CD14-positive monocyte (primary cell): ENCODE measurements at places on chromosomes 3 and 15.

GRCh38 chr15:82398785-82399184, 30.8 kb upstream of the GOLGA6L9 start:
- H3K4me1 ChIP-seq: no peaks in the 10 kb centered on the region
- H3K27me3 ChIP-seq: no peaks in the 10 kb centered on the region
- H3K36me3 ChIP-seq: no peaks in the 10 kb centered on the region
- H3K27ac ChIP-seq: no peak overlapping the region
- no peak for DNase-seq

DNA sequence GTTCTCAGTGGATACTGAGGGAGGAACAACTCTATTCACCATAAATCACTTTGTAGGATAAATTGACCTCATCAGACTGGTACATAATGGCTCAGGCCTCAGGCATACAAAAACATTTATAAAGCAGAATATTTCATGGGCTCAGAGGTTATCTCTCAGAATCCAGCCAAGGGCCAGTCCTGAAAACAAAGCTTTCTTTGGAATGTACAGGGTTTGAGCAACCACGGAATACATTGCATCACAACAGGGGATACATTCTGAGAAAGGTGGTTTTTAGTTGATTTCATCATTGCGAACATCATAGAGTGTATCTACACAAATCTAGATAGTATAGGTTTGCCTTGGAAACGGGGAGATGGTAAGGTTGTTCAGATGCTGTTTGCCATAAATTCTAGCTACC, 33.4 kb upstream of the CTDSPL2 start:
- H3K36me3 ChIP-seq: peaks cover 4% of the 10 kb centered on the region
- H3K27ac ChIP-seq: no peak overlapping the region
- no peaks in the 10 kb centered on the region for H3K4me1 ChIP-seq

- no peak for DNase-seq
- no peaks in the 10 kb centered on the region for H3K36me3 ChIP-seq
- H3K27me3 ChIP-seq: no peaks in the 10 kb centered on the region
- peaks cover 26% of the 10 kb centered on the region for H3K4me1 ChIP-seq
Observed at GRCh38 chr15:63981596-63982320, 64.5 kb downstream of the DAPK2 start.

DNA sequence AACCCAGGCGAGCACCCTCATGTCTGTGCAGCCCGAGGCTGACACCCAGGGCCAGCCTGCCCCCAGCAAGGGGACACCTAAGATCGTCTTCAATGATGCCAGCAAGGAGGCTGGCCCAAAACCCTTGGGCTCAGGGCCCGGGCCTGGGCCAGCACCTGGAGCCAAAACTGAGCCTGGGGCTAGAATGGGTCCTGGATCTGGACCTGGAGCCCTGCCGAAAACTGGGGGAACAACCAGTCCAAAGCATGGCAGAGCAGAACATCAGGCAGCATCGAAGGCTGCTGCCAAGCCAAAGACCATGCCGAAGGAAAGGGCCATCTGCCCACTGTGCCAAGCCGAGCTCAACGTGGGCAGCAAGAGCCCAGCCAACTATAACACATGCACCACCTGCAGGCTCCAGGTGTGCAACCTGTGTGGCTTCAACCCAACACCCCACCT, 31.4 kb upstream of the APEH start:
- no peak for DNase-seq
- no peaks in the 10 kb centered on the region for H3K36me3 ChIP-seq
- H3K27ac ChIP-seq: no peak overlapping the region
- H3K4me3 ChIP-seq: no peak overlapping the region
- H3K4me1 ChIP-seq: no peaks in the 10 kb centered on the region

DNA sequence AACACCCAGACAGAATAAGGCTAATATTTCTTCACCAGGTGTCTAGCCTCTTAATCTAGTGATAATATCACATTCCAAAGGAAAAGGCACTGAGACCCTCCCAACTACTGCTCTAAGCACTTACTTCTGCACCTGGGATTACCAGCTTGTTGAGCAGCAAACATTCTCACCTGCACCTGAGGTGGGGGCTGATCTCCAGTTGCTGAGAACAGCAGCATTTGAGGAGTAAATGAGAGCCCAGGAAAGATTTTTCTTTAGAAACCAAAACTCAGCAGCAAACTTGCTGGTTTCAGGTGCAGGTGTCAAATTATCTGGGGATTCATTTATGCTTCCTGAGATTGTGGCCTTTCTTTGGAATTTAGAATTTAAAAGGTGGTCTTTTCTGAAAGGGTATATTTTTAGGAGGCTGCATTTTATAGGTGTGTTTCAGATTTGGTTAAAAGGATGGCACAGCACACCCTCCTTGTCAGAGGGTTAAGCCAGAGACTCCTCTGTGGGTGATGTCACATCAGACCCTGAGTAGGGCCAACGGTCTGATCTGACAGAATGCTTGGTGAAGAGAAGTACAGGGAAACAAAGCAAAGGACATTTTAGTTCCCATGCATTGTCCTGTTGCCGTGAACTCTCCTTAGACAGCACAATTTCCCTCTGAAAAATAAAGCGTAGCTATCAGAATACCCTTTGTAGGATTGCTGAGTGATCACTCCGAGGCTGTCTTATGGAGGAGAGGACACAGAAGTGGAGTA, 411.0 kb upstream of the ATP11B start:
- no peak overlapping the region for H3K27ac ChIP-seq
- no peaks in the 10 kb centered on the region for H3K4me1 ChIP-seq
- no peaks in the 10 kb centered on the region for H3K27me3 ChIP-seq
- no peaks in the 10 kb centered on the region for H3K36me3 ChIP-seq

DNA sequence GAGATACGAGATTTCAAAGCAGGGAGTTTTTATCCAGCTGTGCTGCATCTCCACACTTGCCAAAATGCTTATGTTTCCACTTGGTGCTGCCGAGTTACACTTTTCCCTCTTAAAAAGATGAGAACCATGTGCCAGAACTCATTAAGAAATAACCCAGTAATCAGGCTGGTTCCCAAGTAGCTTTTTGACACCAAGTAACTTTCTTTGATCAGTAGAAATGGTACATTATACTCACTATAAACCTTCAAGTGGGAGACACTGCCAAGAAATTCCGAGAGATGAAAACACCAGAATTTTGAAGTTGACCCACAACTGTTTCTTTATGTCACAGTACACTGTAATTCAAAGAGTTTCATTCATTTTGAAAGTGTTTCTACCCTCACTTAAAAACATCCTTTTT, 164.6 kb upstream of the CCDC54 start:
- no peak overlapping the region for H3K4me3 ChIP-seq
- DNase-seq: no peak
- no peaks in the 10 kb centered on the region for H3K36me3 ChIP-seq
- no peak overlapping the region for H3K27ac ChIP-seq
- H3K27me3 ChIP-seq: no peaks in the 10 kb centered on the region

DNA sequence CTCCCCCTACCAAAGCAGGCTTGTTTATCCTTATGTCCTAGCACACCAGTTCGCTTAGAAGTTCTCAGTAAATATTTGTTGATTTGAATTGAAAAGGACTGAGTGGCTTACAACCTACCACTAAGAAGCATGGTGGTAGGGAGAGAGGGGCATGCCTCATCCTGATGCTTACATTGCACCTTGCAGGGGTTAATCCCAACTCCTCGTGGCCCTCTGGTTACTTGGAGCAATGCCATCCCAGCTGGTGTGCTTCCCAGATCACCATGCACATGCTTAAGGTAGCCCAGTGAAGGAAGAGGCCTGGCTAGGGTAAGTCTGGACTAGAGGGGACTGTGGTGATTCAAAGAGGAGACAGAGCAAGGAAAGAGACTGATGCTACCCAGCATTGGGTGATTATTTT, 253.3 kb downstream of the CLSTN2 start:
- no peak overlapping the region for H3K27ac ChIP-seq
- no peaks in the 10 kb centered on the region for H3K36me3 ChIP-seq
- H3K27me3 ChIP-seq: no peaks in the 10 kb centered on the region
- no peak overlapping the region for H3K4me3 ChIP-seq
- H3K4me1 ChIP-seq: no peaks in the 10 kb centered on the region

GRCh38 chr15:100464256-100464655, 64.5 kb downstream of the CERS3 start:
- no peaks in the 10 kb centered on the region for H3K27me3 ChIP-seq
- H3K36me3 ChIP-seq: no peaks in the 10 kb centered on the region
- H3K4me3 ChIP-seq: no peak overlapping the region
- H3K27ac ChIP-seq: no peak overlapping the region

DNA sequence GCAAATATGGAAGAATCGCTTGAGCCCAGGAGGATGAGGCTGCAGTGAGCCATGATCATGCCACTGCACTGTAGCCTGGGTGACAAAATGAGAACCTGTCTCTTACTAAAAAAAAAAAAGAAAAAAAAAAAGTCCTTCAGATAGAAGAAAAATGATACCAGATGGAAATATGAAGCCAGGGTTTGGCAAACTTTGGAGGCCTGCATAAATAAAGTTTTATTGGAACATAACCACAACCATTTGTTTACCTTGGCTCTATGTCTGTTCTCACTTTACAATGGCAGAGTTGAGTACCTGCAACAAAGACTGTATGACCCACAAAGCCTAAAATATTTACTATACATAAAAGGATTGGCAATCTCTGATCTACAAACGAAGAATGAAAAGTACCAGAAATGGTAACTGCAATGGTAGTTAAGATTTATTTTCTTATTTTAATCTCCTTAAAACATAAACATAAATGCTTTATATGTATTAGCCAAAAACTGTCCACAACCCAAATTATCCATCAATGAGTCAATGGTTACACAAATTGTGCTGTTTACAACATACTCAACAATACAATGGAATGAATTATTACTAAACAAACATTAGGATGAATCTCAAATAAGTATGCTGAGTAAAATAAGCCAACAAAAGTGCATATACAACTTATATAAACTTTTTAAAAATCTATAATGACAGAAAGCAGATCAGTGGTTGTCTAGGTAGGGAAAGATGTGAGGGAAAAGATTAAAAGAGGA, 41.8 kb downstream of the GOLGB1 start:
- no peak overlapping the region for H3K27ac ChIP-seq
- no peaks in the 10 kb centered on the region for H3K27me3 ChIP-seq
- no peak for DNase-seq
- no peak overlapping the region for H3K4me3 ChIP-seq
